ENCODE measurements at places on chromosomes 4 and X.

GRCh38 chr4:138639018-138639741, 376.4 kb upstream of the NOCT start:
- no peak for DNase-seq

DNA sequence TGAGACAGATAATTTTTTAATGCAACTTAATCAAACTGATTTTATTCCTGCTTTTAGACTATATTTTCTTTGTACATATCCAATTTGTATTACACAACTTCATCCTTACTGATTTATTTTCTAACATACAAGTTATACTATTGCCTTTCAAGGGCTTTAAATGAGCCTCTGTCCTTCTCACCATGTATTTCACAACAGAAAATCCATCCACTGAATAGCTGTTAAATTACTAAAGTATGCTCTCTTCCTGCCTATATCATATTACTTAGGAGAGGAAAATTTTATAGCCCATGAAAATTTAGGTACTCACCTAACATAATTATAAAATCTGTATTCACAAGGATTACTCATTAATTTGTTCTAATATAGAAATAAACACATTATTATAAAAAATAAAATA, 528.6 kb downstream of the ANKRD50 start:
- DNase-seq, result no peak

- DNase-seq, result no peak
Observed at GRCh38 chrX:153944140-153944799, at the start of gene RENBP. Gene RENBP (minus strand): TSS chrX:153944643. CDS start chrX:153944610, 33 bp downstream.

GRCh38 chr4:23957465-23957864, 67.6 kb upstream of the PPARGC1A start:
- DNase-seq, result no peak
